Epithelial cell of prostate (primary cell): ENCODE measurements at places on chromosomes 12 and 14.

GRCh38 chr12:57258977-57259970, 8.3 kb upstream of the STAC3 start:
- no peak for DNase-seq

GRCh38 chr12:24742378-24742777, 206.5 kb downstream of the BCAT1 start:
- DNase-seq: no peak

DNA sequence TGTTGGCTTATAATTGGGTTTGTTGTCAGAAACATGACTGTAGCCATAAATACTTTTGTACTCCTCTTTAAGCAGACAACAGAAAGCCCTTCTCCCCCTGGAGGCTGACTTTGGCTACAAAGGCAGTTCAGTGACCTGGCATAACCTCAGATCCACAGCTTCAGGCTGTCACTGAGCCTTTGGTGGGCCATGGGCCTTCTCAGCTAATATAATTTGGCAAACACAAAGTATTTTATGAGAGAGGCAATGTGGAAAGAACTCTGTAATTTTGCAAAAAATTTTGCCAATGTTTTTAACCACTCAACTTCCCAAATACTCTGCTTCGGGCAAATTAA, 15.5 kb upstream of the MGP start:
- no peak for DNase-seq

DNA sequence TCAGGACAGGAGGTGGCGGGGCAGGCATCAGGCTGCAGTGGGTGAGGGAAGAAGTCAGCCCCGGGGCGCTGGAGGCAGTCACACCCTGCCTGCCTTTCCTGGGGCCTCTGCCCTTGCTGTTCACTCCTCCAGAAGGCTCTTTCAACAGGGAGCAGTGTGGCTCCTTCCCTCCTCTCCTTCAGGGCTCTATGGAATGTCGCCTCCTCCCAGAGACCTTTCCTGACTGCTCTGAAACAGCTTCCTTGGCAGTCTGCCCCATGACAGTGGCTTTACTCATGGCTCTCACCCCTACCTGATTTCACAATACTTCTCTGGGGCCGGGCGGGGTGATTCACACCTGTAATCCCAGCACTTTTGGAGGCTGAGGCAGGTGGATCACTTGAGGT, 7.1 kb downstream of the RHOF start:
- DNase-seq: peak; percentile 97

DNA sequence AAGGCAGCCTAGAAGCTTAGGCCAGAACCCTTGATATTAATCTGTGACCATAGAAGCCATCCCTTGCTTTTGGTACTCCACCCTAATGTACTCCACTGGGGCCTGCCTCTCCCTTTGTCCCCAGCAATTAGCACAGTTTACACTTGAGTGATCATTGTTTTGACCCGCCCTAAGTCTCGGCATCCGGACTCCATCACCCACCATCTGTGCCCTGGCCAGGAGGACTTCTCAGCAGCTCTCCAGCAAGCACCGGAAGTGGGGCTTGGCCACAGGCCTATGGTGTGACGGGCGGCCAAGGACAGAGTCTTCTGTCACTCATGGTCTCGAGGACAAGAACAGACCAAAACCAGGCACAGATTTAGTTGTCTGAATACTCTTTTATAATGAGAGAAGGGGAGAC, 126.5 kb upstream of the NTF3 start:
- no peak for DNase-seq

DNA sequence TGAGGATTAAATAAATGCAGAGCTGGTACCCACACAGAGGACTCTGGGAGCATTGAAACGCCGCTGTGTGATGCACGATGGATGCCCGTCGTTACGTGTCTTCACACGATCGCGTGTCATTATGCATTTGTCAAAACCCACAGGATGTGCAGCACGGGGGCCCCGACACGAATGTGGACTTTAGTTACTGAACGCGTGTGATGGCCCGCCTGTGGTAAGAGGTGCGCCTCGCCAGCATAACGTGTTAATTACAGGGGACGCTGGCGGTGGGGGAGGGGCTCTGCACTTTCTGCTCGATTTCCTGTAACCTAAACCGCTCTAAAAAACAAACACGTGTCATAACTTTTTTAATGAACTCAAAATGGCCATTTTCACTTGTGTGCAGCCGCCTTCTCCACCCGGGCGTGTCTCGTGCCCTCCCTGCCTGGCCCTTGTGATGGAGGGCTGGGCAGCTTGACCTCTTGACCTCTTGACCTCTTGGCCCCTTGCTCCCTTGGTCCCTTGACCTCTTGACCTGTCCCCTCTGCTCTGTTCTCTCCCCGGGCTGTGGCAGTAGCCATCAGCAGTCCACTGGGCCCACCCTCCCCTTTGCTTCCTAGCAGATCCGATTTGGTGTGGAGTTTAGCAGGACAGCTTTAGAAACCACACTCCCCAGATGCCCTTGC, 33.7 kb upstream of the GALNT9 start:
- DNase-seq: no peak

- no peak for DNase-seq
Measured at GRCh38 chr12:100675432-100675831, 101.9 kb downstream of the GAS2L3 start.

DNA sequence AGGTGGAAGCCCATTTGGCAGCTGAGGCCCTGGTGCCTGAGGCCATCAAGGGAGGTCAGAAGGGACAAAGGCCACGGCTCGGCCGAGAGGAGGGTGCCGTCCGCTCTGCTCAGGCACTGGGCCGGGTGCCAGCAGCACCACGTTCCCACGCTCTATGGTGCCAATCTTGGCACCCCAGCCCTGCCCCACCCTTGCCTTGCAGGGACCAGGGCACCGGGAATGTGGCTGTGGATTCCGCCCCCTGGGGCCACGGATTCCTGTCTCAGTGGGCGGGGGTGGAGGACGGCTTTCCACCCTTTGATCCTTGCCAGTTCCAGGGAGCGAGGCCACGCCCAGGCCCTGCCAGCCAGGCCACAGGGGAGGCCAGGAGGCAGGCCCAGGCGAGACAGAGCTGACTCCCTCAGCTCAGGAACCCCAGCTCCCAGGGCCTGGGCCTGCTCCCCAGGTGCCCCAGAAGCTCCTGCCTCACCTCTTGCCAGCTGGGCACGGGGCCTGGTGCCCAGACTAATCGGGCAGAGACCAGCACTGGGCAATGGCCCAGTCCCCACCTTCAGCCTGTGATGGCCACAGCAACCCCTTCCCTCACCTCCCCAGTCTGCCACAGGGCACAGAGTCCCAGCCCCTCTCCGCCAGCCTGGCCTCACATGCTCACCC, 26.4 kb upstream of the GPR132 start:
- peak; percentile 67 for DNase-seq

GRCh38 chr14:70838076-70838475, 28.8 kb upstream of the MAP3K9 start:
- DNase-seq: no peak

DNA sequence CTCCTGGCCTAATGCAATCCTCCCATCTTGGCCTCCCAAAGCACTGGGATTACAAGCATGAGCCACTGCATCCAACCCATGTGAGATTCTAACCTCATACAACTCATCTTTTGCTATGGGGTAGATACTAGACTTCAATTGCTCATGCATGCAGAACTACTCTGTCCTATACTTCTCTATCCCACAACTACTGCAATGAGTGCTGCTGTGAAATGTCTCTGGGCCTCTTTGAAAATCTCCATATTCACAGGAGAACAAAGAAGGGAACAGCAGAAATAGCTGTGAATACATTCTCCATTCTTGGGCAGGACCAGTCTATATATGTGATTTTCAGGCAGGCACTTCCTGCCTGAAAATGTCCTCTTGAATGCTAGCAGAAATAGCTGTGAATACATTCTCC, 220.7 kb upstream of the GRIP1 start:
- no peak for DNase-seq

GRCh38 chr14:93980456-93981201, 4.3 kb upstream of the ASB2 start:
- no peak for DNase-seq

- no peak for DNase-seq
Measured at GRCh38 chr14:69593018-69593677, 18.2 kb upstream of the SUSD6 start.

GRCh38 chr12:113766131-113766878, 199.8 kb downstream of the RBM19 start:
- DNase-seq: no peak

DNA sequence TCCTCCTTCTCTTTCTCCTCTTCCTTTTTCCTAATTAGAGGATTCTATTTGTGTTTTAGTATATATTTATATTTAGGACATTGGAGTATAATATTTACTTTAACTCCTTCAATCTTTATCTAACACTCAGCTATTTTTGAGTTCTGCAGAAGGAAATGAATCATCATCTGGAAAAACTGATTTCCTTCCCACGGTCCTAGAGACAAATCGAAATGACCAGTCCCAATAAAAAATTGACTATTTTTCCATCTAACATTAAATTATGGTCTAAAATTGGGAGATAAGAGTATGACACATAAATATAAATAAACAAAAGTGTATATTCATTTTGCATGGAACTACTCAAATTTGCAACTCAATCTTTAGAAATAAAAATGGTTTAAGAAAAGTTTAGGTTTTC, 167.4 kb downstream of the TMTC3 start:
- DNase-seq: no peak

- DNase-seq: no peak
Measured at GRCh38 chr12:130622803-130623202, 93.3 kb downstream of the RIMBP2 start.

DNA sequence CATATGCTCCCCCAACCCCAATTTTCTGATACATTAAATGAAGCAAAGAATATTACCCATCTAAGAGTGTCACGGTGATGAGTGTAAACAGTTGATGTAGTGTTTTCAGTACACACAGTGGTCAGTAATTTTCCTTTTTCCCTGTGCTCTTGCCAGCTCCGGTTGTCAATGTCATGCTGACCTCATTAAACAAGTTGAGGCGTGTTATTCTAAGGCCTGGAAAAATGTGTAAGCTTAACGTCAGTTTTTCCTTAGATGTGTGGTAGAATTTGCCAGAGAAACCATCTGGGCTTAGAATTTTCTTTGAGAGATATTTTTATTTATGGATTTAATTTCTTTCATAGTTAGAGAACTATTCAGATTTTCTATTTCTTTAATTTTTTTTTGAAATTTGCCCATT, 11.7 kb upstream of the SERPINA6 start:
- peak; percentile 78 for DNase-seq

- DNase-seq: no peak
Measured at GRCh38 chr12:17976202-17976601, 113.8 kb downstream of the RERGL start.

- no peak for DNase-seq
Measured at GRCh38 chr12:57127101-57127725, 1.1 kb upstream of the LRP1 start.

GRCh38 chr14:89855961-89856656, 98.4 kb downstream of the EFCAB11 start:
- no peak for DNase-seq

DNA sequence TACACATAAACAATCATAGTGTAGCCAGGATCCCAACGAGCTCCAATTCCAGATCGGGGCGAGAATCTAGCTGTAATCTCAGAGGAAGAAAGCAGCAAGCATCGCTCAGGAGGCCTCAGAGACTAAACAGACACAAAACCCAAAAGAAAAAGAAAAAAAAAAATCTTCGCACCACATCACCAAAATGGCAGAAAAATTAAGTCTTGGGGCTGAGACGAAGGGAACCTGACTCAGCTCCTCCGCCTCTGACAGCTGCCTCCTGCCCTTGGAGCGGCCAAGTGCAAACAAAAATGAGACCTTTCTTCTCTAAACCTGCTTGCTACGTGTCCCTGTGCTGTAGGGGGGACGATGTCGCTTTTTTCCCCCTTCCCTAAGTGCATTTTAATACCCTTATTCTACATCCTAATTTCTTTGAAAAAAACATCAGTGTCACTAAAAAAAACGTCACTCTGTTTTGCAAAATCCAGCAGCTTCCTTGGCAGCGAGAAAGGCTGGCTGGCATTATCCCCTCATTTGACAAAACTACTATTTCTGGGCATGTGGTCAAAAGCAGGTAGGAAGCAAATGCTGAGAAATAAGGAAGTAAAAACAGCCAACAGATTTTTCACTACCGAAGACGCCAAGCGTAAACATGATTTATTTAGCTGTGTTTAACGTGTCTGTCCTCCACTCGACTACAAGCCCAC, 30.5 kb downstream of the BCL11B start:
- DNase-seq: no peak

DNA sequence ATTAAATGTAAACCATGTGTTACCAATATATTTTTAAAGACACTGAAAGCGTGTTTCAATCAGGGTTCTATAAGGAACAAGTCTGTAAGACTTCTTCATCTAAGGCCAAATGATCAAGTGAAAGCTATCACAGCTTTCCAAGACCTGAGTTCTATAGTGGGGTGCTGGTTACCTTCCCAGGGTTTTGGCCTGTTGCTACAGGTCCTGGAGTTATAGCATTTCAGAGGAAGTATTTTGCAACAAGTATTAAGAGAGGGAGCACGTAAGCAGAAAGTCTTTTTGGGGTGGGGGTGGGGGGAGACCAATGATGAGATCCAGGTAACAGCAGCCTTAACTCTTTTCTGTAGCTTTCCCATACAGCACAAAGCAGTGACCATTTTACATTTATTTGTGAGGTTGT, 43.8 kb downstream of the FOXN3 start:
- no peak for DNase-seq

DNA sequence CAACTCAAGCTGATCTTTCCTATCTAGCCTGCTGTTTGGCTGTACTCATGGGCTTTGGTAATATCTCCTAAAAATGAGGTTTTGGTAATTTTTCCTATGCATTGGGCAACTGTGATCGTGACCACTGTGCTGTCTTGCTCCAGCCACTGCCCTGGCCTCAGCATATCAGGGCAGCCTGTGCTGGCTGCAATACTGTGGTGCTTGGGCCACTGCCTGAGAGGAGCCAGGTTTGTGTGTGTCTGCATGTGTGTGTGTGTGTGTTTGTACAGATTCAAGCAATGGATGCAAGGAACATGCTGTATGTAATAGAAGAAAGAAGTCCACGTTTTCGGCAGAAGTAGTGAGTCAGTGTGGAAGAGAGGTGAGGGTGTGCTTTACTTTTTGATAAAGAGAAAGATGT, 13.0 kb downstream of the ERG28 start:
- no peak for DNase-seq
